ENCODE measurements at places on chromosomes 7 and 10.
A peak's percentile ranks its signal among the peaks of the same experiment; 100 is the strongest.

DNA sequence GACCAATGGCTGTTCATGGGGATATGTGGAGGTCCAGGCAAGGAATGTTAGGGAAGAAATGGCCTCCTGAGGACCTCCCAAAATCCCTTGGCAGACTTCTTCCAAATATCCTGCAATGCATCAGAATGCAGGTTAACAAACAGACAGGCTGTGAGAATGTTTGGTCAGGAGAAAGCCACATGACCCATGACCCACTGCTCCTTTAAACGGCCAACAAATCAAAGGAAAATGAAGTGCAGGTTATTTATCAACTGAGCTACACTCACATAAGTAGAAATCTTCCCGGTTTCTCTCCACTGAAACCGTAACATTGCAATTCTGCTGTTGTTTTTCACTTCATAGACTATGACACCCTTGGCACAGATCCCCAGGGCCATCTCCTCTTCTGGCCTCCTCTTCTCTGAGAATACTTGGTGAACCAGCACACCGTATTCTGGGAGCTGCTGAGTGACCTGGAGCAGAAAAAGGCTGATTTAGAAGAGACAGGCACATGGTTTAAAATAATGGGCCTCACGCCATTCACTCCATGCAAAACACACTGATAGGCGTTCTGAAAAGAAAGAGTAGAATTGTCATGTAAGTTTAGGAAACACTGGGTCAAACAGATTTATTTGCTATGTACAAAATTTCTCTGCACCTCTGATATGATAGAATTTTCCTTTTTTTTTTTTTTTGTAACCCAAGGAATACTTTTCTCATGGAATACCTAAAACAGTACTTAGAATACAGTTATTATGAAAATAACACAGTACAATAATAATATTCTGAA, 67.8 kb downstream of the FRMPD2 start:
- no peak for DNase-seq

GRCh38 chr7:73974101-73974947, 53.6 kb upstream of the ELN start:
- DNase-seq = no peak

- DNase-seq = no peak
These were observed 65.8 kb upstream of the SEMA3C start for GRCh38 chr7:80984619-80985018.

DNA sequence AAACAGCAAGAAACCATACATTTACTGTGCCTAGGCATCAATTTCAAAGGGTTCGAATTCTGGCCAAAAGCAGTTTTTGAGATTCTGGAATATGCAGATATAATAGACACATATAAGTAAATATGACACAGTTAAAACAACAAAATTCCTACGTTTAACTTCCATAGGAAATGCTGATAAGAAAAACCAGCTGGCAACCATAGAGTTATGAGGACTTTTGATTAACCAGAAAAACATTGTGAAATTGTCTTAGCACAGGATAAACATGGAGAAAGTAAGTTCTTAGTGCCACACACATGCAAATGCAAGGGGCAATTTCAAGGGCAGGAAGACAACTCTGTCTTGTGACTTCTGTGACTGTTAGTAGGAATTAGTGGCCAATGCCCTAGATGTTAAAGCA, 702.1 kb downstream of the TNS3 start:
- DNase-seq = no peak

GRCh38 chr7:111914291-111914690, 291.9 kb downstream of the DOCK4 start:
- no peak for DNase-seq

- no peak for DNase-seq
These were observed 213.7 kb downstream of the HTR7 start for GRCh38 chr10:90644165-90644564.

GRCh38 chr10:21292763-21293517, 232.5 kb downstream of the SKIDA1 start:
- no peak for DNase-seq

- peak; percentile 59 for DNase-seq
These were observed 1.7 kb upstream of the PRKCQ start for GRCh38 chr10:6581778-6582228.

- no peak for DNase-seq
These were observed 31.6 kb downstream of the IL15RA start for GRCh38 chr10:5945561-5946418.

GRCh38 chr10:110487411-110488331, 10.0 kb upstream of the DUSP5 start:
- no peak for DNase-seq

DNA sequence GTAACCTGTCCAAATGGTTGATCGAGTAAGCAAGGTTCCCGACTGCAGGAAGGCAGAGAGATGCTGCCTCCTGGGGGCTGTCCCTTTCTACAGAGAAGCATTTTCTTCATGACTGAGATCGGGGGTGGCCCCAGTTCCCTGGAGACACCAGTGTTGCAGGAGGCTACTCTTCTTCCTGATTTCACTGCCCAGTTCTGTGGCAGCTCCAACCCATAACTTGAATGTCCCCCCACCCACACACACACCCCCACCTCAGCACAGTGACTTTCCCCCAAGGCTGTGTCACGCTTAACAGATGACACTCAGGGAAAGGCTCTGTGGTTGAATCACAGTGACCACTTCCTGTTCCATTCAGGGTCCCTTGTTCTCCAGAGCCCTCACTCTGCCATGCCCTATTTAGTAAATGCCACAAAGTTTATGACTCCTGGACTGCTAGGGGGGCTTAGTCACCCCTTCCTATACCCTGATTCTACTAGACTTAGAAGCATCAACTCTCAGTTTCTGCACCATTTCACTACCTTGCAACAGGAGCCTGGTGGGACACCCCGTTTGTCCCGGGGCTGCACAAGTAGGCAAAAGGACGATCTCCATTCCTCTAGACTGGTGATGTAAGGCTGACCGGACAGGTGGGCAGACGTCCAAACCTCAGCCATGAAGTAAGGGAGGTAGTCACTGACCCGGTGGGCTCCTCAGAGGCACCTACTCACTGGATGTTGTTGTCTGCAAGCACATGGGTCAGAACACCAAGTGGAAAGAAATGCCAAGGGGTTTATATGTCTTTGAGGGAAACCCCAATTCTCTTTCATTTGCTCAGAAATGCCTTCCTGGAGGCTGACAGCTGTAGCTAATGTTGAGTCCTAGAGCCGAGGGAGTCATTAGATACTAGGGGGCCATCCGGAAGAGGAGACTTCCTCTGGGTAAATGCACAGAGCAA, 31.3 kb upstream of the SMC3 start:
- DNase-seq = peak; percentile 91

DNA sequence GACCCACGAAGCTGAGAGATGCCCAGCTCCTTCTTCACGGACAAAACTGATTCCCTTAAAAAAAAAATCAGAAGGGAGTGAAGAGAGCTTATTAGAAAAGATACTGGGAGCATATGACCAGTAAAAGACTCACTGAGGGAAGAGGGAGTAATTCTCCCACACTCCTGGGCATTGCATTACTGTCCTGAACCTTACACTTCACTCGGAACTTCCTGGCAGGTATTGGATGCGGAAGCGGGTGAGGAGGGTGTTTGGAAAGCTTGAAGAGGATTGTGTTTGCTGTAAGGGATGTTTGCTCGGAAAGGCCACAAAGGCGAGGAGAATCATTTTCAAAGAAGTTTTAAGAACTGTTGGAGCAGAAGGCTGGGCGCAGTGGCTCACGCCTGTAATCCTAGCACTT, 375 bp downstream of the HKDC1 start:
- DNase-seq = no peak
